ENCODE measurements at places on chromosomes 7 and 10.

GRCh38 chr10:3137958-3138726 lies 34.4 kb downstream of the PITRM1 start:
- no peak for DNase-seq

DNA sequence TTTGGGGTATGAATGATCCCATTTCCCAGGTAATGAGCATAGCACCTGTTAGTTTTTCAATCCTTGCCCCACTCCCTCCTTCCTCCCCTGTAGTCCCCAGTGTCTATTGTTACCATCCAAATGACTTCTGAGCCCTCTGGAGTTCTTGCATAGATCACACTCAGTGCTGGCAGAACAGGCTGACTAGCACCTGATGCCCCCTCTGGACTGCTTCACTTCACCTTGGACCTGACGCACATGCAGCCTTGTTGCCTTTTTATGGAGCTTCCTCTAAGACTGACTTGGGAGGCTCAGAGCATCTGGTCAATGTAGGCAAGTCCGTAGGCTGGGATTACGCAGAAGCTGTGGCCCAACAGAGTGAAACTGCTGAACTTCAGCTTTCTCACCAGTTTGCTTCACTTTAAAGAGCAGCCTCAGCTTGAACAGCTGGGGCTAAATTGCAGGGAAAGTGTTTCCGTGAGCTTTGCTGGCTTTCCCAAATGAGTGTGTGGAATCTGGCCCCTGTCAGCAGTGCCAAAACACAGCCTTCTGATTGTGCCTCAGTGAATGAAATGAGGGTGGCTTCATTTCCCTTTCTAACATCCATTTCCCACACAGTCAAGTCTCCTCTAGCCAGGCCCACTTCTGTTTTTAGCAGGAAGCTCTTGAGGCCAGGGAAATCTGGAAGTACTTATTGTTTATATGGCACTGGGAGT lies 48.5 kb downstream of the NXPH1 start:
- DNase-seq, result no peak

DNA sequence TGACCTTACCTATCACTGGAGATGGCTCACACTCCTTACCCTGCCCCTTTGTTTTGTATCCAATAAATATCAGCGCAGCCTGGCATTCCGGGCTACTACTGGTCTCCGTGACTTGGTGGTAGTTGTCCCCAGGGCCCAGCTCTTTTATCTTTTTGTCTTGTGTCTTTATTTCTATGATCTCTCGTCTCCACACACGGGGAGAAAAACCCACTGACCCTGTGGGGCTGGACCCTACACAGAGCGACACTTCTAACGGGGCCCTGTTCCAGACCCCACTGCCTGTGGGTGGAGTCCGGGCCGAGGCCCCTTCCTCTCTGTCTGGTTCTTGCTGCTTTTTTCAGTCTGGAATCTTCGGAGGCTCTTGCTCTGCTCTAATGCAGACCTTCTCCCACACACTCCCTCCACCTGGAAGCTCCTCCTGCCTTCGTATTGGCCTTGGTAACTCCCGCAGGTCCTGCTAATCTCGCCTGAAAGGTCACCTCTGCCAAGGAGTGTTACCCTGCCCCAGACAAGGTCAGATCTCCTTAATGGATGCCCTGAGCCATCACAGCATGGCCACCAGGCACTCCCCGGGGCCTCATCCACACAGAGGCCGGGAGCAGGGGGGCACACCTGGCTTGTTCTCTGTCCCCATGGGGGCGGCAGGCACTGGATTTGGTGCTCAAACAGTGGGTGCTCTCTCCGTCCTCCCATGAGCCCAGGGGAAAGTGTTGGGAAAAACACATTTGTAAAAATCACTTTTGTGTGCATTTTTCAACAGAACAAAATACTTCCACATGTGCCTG lies 531.7 kb downstream of the PTPRN2 start:
- DNase-seq, result no peak

DNA sequence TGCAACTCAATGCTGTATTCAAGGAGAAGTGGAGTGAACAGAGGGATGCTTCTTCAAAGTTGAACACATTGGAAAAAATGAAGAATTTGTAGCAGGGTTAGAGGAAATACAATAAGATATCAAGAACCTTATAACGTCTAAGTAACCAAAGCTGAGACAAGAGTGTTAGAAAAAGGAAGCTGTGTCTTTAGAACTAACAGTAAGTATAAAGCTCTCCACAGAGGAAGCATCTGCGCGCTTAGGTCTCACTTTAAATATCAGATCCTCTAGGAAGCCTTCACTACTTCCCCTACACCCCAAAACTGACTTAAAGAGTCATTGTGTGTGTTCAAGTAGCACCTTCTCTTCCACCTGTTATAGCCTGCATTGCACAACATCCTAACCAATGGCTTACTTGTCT lies 43.0 kb downstream of the CH25H start:
- no peak for DNase-seq

- no peak for DNase-seq
Measured at GRCh38 chr10:102888048-102888447, 18.8 kb downstream of the AS3MT start.

GRCh38 chr10:1043532-1043995 lies 5.4 kb downstream of the IDI1 start:
- no peak for DNase-seq

DNA sequence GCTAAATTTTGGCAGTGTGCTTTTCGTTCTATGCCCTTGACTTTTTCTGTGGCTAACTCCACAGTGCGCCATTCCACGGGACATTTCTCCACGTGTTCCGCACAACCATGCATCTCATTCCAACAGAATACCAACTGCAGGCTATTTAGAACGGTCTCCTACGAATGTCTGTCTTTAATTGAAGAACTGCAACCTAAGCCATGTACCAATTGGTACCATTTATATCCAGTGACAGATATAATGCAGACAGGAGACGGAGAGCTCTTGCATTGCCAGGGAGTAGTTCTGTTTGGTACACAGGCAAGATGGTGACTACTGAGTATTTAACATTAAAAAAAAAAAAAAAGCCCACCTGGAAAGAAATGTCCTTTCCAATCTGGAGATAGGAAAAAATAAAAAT lies 9.1 kb downstream of the SFMBT2 start:
- no peak for DNase-seq

GRCh38 chr10:89540420-89540949 lies 5.1 kb upstream of the SLC16A12 start:
- no peak for DNase-seq

DNA sequence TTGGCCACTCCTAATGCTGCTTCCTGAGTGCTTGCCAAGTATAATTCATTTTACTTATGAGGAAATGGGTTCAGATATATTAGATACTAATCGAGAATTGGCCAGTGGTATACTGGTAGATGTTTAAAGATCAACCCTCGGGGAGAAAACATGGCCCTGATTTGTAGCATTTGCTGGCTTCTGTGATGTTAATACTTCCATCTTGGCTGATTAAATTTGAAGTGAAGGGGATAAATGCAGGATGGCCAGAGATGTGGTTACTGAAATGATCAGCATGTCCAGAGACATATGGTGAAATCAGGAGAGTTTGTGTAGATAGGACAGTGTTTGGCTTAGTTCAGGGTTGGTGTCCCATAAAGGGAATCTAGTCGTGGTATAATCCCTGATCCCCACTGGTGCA lies 11.2 kb downstream of the UBE2D4 start:
- DNase-seq, result no peak

DNA sequence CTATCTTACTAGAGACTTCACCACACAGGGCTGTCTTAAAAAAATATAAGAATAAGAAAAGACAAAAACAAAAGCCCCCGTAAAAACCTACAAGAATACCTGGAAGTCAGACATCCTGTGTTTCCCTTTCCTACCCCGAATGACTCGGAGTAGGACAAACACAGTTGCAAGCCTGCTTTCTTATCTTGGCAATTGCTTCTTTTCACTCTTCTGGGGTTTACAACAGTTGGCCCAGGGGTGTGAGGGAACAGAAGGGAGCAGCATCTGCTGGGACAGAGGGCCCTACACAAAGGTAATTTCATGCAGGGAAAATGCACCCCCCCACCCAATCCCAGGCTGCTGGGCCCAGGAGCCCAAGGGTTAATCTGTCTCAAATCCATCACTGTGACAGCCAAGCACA lies 220.6 kb downstream of the ARHGAP12 start:
- DNase-seq, result no peak

- DNase-seq, result no peak
Measured at GRCh38 chr10:128213156-128213555, 86.9 kb upstream of the MKI67 start.

- DNase-seq, result no peak
Measured at GRCh38 chr7:151777908-151778670, 98.8 kb downstream of the PRKAG2 start.

DNA sequence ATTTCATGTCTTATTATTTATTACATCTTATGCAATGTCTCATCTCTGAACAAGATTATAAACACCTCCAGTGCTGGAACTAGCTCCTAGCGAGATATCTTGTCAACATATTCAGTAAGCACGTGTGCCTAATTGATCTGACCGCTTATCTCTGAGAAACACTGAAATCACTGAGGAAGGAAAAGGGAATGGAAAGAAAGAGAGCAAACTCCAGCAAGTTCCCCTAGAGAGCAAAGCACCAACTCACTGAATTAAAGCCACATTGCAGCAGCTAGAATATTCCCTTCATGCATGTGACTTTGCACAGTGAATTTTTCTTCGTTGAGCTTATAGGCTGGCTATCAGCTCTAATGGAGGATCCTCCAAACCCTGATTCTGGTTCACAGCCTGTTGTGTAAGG lies 177.1 kb upstream of the FRMD4A start:
- DNase-seq, result no peak

DNA sequence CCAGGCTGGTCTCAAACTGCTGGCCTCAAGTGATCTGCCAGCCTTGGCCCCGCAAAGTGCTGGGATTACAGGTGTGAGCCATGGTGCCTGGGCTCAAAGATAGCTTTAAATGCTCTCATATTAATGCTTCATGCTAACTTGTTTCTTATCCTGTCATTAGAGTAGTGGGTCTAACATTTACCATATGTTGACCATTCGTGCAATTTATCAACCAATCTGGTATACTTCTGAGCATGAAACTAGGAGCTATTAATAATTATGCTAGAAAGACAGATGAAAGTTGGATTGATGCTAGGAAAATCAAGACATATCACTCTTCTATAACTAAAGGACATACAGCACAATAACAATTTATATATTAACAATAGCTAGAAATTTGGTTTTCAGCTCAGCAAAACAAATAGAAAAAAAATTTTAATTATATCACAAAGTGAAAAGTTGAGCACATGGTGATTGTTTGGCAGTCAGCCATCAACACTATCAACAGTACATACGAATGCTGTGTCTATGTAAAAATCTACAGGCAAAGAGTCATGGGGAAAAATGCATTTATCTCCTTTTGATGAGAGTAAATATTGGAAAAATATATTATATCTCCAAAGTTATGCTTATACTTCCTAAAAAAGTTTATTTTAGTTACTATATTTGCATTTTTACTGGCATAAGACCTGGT lies 112.1 kb upstream of the ABCB5 start:
- DNase-seq, result no peak

DNA sequence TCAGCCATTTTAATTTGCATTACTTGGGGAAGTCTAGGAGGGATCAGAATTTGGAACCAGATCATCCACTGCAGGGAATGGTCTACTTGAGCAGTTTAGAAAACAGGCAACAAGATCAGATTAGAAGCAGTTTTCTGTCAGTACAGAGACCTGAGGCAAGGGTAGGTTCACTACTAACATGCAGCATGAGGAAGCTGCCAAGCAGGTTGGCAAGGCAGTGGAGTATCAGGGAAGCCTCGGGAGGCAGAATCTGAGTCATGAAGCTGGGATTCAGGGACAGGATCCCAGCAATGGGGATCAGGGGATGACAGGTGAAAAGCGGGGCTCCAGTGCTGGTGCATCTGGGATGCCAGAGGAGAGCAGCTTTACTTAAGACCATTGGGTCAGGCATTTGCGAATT lies 28.1 kb downstream of the ENO4 start:
- DNase-seq, result no peak

- no peak for DNase-seq
Measured at GRCh38 chr7:141427134-141427533, 124.1 kb upstream of the AGK start.

DNA sequence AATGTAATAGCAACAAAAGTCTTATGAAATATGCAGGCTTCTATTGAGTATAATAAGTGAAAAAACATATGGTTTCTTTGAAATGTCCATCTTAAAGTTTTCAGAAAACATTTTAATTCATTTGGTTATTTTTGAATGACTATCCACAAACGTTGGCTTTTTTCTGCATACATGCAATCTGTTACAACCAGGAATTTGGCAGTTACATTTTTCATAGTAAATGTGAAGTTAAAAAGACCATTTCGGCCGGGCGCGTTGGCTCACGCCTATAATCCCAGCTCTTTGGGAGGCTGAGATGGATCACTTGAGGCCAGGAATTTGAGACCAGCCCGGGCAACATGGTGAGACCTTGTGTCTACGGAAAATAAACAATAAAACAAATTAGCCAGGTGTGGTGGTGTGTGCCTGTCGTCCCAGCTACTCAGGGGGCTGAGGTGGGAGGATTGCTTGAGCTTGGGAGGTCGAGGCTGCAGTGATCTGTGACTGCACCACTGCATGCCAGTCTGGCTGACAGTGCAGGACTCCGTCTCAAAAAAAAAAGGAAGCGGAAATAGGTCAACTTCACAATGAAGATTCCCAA lies 73.9 kb upstream of the NMT2 start:
- DNase-seq, result no peak

- DNase-seq, result no peak
Measured at GRCh38 chr7:129258649-129259389, 34.0 kb downstream of the AHCYL2 start.

DNA sequence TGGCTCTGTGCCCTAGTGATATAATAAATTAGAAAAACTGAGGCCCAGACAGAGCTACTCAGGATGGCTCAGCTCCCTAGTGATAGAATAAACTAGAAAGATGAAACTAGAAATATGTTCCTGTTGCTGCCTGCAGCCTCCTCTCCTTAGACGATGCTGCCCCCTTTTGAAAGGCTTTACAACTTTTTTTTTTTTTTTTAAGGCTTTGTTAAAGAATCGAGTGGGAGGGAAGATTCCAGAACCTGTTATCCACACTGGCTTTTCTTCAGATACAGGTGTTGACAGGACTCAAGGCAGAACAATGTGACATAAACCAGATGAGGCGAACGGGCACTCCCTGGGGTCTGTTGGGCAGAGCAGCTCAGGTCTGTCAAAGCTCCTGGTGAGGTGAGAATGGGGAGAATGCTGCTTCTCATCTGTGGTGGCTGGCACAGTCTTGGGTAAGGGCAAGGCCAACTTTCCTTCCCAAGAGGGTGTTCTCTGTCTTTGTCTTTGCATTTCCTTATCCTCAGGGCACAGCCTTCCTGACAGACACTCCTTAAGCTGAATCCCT lies 175.1 kb downstream of the COBL start:
- no peak for DNase-seq

GRCh38 chr10:62819141-62819920 lies 3.2 kb upstream of the EGR2 start:
- no peak for DNase-seq

Measured in stimulated activated CD8-positive, alpha-beta memory T cell treated with anti-CD3 and anti-CD28 coated beads, Interleukin-4, amount 100 ng/mL, for 1 hour (primary cell).